ENCODE measurements at places on chromosomes 2 and 18.

- no peak for DNase-seq
Measured at GRCh38 chr2:172232708-172233396, 130.2 kb upstream of the DLX2 start.

- DNase-seq = no peak
Measured at GRCh38 chr2:241308832-241309500, 6.5 kb downstream of the HDLBP start.

DNA sequence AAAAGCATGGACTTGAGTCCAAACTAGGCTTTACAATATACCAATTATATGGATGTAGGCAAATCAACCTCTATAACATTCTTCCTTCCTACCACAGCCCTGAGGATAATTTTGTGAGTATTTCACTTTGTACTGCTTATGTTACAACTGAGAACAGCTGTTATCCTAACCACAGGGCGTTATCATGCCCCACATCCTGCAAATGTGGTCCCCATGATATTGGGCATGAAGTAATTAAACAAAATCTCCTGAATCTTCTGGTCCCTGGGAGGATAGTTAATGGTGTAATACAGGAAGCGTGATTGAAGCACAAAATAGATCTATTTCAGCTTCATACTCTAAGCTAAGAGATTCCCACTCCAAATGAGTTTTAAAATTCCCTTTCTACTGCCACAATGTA, 223.6 kb downstream of the CDH20 start:
- DNase-seq = no peak

- DNase-seq = no peak
Measured at GRCh38 chr18:77079954-77080682, 52.5 kb downstream of the MBP start.

DNA sequence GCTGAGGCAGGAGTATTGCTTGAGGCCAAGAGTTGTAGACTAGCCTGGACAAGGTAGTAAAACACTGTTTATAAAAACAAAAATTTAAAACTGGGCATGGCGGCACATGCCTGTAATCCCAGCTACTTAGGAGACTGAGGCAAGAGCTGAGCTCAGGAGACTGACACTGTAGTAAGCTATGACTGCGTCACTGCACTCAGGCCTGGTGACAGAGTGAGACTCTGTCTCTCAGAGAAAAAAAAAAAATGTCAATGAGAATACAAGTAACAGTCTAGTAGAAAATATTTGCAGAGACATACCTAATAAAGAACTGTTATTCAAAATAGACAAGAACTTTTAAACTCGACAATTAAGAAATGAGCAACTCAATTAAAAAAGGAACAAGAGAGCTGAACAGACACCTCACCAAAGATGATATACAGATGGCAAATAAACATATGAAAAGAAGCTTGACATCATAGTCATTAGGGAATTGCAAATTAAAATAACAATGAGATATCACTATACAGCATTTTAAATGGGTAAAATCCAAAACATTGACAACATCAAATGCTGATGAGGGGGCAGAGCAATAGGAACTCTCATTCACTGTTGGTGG, 624.3 kb upstream of the ZEB2 start:
- no peak for DNase-seq

- no peak for DNase-seq
Measured at GRCh38 chr18:23805898-23806297, 116.6 kb downstream of the LAMA3 start.

GRCh38 chr18:48074929-48075706, 144.7 kb upstream of the SMAD2 start:
- no peak for DNase-seq

DNA sequence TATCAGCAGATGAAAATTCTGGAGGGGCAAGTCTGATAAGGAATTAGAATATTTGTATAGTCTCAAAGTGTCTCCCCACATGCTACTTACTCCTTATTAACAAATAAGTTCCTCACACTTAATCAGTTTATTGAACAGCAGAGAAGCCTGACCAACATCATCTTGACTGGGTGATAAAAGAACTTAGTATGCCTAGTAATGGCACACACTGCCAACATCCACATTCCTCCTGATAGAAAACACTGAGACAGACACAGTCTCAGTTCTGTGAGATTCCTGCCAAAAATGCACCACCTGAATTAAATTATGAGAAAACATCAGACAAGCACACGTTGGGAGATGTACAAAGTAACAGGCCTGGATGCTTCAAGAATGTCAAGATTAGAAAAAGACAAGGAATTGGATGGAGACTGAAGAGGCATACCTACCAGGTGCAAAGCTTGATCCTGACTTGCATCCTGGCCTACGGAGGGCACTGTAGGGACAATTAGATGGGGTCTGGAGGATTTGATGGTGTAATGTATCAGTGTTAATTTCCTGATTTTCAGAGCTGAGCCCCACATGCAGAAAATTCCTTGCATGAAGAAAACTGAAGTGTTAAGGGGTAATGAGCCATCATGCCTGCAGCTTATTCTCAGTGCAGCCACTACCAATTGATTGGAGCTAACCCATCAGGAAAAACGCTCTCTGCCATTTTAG, 200.4 kb upstream of the SH3BP4 start:
- DNase-seq = no peak

DNA sequence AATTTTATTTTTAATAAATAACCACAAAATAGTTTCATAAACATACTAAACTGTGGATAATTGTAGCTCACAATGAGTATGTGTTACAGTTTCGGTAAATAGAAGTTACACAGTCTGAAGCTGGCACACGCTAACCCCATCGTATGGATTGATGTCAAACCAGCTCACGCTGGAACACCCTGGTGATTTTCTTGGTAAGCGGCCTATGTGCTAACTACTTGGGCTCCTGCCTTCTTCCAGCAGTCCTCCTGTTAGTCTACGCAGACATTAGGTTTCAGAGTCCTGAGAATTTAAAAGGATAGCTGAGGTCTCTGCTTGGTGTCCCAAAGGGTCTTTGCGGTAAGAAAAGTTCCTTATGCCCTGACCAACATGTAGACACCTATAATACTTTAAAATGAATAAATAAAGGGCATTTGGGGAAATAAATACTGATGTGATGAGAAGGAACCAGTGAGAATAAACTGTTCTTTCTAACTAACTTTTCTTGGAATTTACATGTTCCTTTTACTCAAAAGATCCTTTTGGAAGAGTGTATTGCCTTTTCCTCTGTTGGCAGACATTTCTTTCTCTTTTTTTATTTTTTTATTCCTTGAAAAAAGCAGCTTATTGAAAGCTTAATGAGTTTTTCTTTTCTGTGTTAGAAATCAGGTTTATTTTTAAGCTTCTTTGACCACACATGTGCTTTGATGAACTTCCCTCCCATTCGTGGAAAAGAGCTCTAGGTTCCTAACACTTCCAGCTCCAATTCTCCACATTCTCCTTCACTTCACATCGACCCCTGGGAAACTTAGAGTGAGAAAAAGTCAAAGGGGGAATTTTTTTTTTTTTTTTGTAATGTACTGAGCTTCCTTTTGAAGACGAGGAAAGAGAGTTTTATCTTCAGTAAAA, 322.2 kb downstream of the IRS1 start:
- no peak for DNase-seq

DNA sequence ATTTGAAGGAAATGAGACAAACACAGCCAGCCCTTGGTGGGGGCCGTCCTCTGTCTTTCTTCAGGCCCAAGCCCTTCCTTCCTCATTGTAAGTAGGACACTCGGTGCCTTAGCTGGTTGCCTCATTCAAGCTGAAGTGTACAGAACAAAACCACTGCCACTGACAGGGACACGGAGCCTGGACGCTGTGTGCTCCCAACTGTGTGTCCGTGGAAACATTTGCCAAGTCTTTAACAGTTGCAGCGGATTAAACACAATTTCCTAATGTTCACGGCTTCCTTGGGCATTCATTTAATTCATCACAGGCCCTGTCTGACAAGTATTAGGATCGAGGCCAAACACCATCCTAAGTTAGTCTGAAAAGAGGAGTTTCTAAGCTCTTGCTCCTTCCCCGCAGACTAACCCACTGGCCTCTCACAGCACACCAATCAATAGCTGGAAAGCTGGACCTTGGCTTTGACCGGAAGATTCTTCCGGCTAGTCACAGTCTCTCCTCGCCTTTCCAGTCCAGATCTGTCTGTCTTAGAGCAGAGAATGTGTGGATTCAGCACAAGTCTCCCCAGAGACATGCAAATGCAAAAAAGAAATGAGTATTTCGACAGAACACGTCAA, 68.7 kb upstream of the ACSL3 start:
- DNase-seq = no peak

DNA sequence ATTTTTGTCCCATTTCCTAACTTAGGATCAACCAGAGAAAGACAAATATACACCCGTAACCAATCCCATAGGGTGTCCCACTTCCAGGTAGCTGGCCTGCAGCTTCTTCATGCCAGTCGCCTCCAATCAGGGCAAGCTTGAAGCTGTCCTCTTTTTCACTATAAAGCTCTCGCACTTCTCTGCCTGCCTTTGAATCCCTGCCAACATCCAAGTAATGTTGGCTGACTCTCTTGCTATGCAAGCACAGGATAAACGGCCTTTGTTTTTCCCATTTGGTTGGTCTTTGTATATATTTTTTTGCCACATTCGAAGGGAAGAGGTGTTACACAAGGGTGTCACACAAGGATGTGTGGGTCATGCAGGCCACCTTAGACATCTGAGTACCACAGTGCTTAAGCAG, 388.8 kb downstream of the CBLN2 start:
- no peak for DNase-seq

GRCh38 chr18:23213200-23213599, 77.9 kb downstream of the CABLES1 start:
- no peak for DNase-seq

DNA sequence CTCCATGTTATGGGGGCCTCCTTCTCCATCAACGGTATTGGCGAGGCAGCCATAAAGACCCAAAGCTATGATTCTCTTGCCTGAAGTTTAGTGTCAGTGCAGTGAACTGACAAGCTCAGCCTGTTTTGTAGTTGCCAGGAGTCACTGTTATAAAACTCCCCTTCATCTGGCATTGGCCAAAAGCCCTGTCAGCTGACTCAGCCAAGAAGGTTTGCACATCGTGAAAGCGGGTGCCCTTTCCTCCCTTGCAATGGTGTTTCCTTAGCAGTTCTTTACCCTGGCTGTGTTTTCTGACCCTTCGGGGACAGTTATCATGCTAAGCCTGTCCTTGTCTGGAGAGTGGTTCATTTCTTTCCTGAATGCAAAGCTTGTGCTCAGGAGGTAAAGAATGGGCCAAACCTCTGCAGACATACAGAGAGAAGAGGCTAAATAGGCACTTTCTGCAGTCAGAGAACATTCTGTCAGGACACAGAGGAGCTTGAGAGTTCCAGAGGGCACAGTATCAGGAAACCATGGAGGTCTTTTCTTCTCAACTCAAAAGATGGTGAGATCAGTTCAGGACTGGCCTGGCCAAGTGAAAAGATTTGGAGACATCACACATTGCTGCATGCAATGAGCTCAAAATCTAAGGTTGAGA, 414.2 kb downstream of the ZNF521 start:
- no peak for DNase-seq

- DNase-seq = no peak
Measured at GRCh38 chr2:8462280-8462679, 219.6 kb upstream of the ID2 start.

DNA sequence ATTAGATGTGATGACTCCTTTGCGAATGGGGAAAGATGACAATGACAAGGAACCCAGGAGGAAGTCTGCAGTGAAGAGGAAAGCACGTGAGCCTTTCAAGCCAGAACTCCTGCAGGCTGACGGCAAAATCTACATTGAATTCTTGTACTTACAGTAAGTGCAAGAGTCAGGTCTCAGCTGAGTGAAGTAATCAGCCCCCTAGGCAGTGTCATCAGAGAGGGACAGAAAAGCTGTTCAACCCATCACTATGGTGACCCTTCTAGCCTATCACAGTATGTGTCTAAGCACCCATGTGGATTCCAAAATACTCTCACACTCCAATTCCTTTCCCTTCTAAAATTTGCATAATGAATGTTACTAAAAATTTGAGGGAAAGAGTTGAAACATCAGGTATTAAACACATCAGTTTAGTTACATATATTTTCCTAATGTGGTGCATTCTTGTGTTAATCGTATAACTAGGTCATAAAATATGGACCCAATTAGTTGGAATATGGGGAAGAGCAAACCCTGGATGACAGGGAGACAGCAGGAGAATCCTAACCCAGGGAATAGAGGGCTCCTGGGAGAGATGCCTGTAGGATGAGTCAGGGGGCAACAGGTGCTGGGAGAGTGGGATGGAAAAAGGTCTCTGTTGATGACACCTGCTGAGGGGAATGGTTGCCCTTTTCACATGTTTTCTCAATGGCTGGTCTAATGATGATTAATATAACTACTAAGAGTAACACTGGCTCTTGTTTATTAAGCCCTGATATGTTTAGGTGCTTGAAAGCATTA, 39.5 kb downstream of the VWC2L start:
- no peak for DNase-seq

GRCh38 chr2:226169751-226170581, 629.7 kb downstream of the IRS1 start:
- no peak for DNase-seq

- no peak for DNase-seq
Measured at GRCh38 chr2:43114210-43114609, 112.2 kb downstream of the ZFP36L2 start.

DNA sequence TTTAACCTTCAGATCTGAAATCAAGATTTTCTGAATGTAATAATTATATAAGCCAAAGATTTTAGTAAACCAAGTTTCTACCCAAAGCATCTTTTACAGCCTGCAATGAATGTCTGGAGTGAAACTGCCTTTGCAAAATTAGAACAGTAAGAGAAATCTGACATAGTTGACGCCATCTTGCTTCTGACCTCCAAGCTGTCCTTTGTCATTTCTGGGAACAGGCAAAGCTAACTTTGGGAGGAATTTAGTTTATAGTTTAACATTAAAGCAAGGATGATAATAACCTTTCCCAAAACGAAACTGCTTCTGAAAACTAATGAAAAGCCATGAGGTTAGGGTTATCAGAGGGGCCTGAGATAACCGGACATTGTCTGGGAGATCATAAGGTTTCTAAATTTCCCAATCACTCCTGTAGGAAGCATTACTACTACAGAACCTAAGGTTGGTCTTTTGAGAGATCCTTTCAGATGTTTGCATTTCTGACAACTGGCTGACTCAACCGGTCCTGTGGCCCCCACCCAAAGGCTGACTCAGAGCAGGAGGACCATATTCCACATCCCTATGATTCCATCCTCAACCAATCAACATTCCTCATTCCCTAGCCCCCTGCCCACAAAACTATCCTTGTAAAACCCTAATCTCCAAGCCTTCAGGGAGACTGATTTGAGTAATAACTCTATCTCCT, 124.5 kb downstream of the TMEM131 start:
- no peak for DNase-seq

DNA sequence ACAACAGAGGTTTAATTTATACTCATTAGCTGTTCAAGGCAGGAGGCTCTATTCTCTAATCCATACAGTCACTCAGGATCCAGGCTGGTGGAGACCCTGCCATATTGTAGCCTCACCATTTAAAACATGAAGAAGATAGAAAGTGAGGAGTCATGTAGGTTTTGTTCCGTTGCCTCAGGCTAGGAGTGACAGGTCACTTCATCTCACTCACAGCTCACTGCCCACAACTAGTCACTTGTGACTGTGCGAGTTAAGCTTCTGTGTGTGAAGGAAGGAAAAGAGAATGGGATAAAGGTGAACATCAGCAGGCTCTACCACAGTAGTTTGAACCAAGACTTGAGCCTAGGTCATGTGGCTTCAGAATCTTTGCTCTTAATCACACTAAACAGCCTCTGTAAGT, 9.0 kb upstream of the IGFBP2 start:
- DNase-seq = no peak

GRCh38 chr2:40373111-40373510, 78.8 kb downstream of the SLC8A1 start:
- DNase-seq = no peak

Data from stimulated activated CD4-positive, alpha-beta T cell treated with anti-CD3 and anti-CD28 coated beads, Interleukin-12 subunit alpha, Interleukin-12 subunit beta, amount 100 ng/mL, for 24 hours (primary cell).